ENCODE measurements at places on chromosomes 2 and 18. TPM values are rescaled to one million over a fixed set of nuclear protein-coding genes. Genes with fewer than 3 reads are reported as not detected.

- no peak for DNase-seq
These were observed 75.9 kb upstream of the SLC35G4 start for GRCh38 chr18:11533513-11533890.

DNA sequence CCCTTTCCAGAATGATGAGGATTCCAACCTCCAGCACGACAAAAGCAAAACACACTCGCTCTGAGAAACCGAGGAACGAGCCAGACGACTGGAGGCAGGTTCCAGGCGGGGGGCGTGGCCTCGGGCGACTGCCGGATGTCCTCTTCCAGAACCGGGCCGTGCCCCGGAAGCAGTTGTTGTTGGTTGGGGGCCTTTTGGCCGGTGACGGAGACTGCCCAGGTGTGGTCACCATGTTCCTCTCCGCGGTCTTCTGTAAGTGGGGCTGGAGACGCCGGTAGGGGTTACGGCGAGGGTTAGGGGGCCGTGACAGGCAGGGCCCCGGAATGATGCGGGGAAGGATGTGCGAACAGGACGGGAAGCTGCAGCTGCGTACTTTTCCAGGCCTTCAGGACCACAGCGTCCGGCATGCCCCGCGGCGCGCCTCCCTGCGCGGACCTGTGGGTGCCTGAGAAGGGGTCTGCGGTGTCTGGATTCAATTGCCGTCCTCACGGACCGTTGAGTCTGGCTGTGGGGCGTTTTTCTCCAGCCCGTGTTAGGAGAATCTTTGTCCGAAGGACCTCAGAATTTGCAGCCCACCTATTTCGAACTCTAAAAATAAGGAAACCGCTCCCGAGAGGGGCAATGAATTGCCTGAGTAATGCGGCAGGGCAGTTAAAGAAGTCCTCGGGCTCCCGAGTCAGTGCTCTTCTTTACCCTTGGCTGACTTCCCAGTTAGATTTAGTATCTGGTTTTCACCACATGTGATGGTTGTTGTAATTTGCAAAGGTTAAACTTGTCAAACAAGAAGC, at the start of gene MRPL33:
Gene MRPL33 (plus strand): TSS at position 172 of the 788 bp plus-strand sequence. CDS start 59 bp downstream, at position 231.
- peak; percentile 94 for DNase-seq

DNA sequence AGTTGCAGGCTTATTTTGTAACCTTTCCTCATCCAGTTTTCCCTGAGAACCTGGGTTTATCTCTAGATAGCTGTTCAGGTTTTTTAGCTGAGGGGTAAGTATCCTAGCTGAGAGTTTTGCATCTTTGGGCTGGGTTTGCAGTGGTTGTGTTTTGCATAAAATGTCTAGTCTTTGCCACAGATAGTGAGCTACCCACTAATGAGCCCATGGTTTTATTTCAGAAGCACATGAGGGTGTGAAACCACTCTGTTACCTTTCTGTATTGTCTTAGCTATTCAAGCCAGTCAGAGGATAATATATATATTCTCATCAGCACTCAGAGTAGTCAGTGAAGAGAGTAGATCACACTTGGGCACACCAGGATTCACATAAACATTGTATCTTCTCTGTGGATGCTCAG, 24.6 kb upstream of the TXNDC2 start:
- DNase-seq = no peak

- DNase-seq = no peak
These were observed 62.7 kb upstream of the TAF1B start for GRCh38 chr2:9780368-9781130.

GRCh38 chr2:54722641-54723040, 821 bp upstream of the EML6 start:
- no peak for DNase-seq

GRCh38 chr2:33812707-33813106, 213.6 kb upstream of the FAM98A start:
- no peak for DNase-seq

DNA sequence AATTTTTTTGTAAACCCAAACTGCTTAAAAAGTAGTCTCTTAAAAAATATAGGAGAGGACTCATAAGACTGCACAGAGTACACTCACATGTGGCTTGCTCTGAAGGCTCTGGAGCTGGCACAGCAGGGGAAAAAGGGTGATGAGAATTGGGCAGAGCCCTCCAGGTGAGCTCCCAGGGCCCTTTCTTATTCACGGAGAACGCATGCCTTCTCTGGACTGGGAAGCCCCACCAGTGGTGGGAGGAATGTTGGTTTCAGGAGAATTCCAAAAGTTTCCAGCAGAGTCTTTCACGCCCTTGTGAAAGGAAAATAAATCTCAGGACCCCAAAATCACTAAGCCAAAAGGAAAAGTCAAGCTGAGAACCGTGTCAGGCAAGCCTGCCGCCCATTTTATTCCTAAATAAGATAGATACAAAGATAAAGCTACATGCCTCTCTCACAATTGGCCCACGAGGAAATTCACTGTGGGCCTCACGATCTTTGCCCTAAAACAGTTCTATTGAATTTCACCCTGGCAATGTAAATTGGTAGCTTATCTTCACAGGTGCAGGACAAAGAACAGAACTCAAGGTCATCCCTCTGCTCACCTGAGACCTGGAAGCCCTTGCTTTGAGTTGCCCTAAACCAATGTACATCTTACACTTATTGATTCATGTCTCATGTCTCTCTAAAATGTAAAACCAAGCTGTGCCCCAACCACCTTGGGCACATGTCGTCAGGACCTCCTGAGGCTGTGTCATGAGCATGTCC, 15.5 kb upstream of the MC5R start:
- DNase-seq = no peak

The CIAO1 gene
- polyA plus RNA-seq = 80.3 TPM

The UCN gene
- 0.62 TPM for polyA plus RNA-seq

The CHN1 gene
- 19.9 TPM for polyA plus RNA-seq
